Activated T-helper 1 cell treated with Interleukin-2 at 50 U/mL for 16 hours (primary cell): ENCODE measurements at places on chromosomes 16 and 17.

DNA sequence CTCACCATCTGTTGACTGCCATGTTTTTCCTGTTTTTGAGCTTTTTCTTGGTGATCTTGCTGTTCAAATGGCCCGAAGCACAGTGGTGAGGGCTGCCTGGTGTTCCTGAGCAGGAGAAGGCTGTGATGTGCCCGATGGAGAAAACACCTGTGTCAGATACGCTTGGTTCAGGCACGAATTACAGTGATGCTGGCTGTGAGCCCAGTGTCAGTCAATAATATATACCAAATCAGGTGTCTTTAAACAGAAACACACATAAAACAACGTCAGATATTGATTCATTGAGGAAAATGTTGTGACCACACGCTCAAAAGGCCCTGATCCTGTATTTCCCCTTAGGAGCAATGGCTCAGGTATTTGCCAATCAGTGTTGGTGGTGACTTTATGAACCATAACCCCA, 111.7 kb downstream of the SDR42E1 start:
- no peak for DNase-seq

- no peak for DNase-seq
These were observed 87.8 kb upstream of the IRX5 start for GRCh38 chr16:54842743-54843423.

- peak; percentile 69 for DNase-seq
These were observed 10.3 kb upstream of the SAMD14 start for GRCh38 chr17:50139950-50140885.

- DNase-seq = no peak
These were observed 10.4 kb downstream of the CX3CL1 start for GRCh38 chr16:57382535-57383275.

GRCh38 chr17:2361010-2361760, 23.9 kb downstream of the SGSM2 start:
- no peak for DNase-seq

DNA sequence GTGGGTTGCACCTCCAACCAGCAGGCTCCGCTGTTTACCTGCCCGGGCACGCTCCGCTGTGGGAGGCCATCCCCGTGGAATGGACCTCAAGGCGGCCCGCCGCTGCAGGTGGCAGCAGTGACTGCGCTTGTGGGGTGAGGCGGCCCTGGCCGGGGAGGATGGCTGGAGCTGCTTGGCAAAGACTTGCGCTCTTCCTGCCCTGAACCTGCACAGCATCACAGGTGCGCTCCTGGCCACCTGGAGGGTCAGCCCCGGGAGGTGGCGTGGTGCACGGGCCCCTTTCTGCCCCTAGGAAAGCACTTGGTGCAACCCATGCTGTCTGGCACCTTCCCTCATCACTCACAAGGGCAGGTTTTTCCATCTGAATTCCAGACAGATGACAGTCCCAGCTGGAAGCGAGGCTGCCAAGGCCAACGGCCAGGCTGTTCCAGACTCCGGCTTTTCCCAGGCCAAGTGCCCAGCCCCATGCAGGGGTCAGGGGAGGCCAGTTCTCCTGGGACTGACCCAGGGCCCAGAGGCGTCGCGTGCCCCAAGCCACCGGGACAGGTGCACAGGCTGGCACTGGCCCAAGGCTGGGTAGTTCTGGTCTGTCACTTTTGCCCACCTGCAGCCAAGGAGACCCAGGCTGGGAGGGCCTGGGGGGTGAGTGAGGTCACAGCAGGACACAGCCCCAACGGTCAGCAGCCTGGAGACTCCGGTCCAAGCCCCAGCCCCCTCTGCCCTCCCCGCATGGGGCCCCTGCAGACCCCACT, 13.3 kb downstream of the UTS2R start:
- no peak for DNase-seq

DNA sequence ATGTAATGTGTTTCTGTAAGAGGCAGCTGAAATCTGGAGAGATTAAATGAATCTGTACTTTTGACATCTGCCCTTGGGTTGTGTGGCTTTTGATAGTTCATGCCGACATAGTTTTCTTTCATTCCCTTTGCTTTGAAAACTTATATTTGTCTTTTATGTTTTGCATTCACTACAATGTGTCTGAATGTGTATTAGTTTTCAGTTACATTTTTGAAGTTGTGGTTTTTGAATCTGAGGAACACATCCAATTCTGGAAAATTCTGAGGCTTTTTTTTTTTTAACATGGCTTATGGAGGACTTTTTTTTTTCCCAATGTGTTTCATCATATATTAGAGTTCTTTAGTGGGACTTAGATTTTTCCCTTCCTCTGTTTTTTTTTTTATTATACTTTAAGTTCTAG, 683.7 kb upstream of the SOX9 start:
- DNase-seq = no peak

- no peak for DNase-seq
These were observed 163.7 kb downstream of the WSCD1 start for GRCh38 chr17:6233856-6234255.
